ENCODE measurements at places on chromosomes 2 and 18.

- no peak for DNase-seq
Observed at GRCh38 chr2:13651684-13652131, 935.0 kb downstream of the TRIB2 start.

- no peak for DNase-seq
Observed at GRCh38 chr2:26687328-26687727, 5.2 kb upstream of the KCNK3 start.

- no peak for DNase-seq
Observed at GRCh38 chr2:236555481-236555880, 14.1 kb upstream of the ACKR3 start.

- no peak for DNase-seq
Observed at GRCh38 chr2:99651930-99652670, 162.3 kb upstream of the REV1 start.

DNA sequence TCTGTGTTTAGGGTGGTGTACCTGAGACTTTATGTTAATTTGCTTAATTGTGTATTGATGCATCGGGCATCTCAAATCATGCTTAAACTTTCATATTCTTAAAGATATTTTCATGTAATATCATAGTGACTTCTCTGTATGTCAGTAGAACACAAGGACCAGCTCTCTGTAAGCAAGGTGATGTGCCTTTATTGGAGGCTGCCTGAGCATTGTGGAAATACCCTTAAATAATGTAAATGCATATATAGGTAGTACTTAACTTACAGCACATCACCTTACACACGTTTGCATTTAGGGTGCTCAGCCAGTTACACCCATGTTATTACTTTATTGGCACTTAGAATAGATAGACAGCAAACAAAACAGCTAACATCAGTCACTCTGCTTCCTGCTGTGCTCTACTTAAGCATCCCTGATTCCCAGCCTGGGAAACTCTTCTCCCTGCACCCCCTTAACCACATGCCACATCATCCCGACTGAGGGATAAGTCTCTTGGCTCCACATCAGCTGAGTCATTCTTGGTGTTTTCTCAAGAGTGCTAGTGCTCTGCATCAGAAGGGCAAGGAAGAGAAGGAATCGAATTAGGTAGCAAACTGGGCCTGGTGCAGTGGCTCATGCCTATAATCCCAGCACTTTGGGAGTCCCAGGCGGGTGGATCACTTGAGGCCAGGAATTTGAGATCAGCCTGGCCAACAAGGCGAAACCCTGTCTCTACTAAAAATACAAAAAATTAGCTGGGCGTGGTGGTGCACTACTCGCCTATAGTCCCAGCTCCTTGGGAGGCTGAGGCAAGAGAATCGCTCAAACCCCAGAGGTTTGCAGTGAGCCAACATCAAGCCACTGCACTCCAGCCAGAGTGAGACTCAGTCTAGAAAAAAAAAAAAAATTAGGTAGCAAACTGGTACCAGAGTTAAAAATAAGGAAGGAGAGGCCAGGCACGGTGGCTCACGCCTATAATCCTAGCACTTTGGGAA, 108.7 kb downstream of the MAP3K20 start:
- DNase-seq, result peak; percentile 96

DNA sequence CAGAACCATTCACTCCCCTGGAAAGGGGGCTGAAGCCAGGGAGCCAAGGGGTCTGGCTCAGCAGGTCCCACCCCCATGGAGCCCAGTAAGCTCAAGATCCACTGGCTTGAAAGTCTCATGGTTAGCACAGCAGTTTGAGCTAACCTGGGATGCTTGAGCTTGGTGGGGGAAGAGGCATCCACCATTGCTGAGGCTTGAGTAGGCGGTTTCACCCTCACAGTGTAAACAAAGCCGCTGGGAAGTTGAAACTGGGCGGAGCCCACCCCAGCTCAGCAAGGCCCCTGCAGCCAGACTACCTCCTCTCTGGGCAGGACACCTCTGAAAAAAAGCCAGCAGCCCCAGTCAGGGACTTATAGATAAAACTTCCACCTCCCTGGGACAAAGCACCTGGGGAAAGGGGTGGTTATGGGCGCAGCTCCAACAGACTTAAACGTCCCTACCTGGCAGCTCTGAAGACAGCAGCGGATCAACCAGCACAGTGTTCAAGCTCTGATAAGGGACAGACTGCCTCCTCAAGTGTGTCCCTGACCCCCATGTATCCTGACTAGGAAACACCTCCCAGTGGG, 14.7 kb upstream of the TTC32 start:
- no peak for DNase-seq

DNA sequence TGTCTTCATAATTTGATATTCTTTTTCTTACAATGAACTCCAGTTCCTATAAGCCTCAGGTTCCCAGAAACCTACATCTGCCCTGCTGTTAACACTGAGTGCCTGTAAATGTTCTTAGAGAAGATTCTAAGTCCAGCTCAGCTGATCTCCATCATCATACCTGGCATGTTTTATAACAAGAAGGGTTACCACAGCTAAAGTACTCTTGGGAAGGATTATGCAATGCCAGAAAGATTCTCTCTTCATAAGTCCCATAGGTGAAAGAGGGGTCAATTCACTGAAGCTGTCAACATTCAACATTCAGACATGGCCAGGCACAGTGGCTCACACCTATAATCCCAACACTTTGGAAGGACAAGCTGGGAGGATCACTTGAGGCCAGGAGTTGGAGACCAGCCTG, 31.3 kb upstream of the PTPN4 start:
- DNase-seq, result no peak

- no peak for DNase-seq
Observed at GRCh38 chr2:32931519-32931918, 15.2 kb upstream of the LTBP1 start.

DNA sequence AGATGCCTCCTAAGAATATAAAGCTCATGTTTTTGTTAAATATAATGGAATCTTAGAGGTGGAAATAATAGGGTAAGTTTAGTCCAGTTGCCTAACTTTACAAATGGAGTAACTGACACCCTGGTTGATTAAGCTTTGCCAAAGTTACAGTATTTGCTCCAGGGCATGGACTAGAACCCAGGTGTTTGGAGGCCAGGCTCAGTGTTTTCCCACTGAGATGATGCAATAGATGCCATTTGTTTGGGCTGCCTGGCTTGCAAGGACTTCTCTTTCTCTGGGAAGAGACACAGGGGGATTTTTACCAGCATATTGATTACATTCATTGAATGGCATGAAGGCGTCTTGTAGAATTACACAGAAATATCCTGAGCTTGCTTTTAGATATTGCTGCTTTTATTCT, 397.8 kb downstream of the SLC4A3 start:
- no peak for DNase-seq

GRCh38 chr2:136433261-136433660, 315.3 kb upstream of the CXCR4 start:
- DNase-seq, result no peak

GRCh38 chr2:11017921-11018320, 106.2 kb downstream of the KCNF1 start:
- no peak for DNase-seq

DNA sequence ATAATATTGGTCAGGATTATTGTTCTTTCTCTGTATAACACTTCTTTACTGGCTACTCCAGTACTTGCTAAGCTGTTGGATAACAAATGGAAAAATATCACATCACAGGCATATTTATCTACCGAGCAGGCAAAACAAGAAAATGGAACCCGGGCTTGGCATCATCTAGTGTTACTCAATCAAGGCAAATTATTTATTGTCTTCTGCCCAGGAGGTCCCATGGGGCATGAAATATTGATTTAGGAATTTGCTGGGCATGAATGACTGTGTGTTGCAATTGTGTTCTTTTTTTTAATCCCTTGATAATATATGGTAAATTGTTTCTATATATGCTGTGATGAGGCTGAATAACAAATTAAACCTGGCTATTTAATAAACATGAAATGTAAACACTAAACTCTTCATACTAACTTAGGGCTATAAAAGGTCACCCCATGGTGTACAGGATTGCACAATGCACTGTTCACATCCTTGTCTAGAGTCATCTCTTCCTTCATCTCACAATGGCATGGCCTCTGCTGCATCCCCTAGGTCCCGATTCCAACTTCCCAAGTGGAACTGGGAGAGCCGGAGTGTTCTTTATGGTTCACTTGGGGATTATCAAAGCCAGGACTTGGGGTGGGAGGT, 2.2 kb upstream of the PARD3B start:
- DNase-seq, result no peak

GRCh38 chr2:67290451-67291290, 106.5 kb upstream of the ETAA1 start:
- DNase-seq, result no peak

GRCh38 chr2:142291969-142292368, 161.2 kb upstream of the LRP1B start:
- no peak for DNase-seq

DNA sequence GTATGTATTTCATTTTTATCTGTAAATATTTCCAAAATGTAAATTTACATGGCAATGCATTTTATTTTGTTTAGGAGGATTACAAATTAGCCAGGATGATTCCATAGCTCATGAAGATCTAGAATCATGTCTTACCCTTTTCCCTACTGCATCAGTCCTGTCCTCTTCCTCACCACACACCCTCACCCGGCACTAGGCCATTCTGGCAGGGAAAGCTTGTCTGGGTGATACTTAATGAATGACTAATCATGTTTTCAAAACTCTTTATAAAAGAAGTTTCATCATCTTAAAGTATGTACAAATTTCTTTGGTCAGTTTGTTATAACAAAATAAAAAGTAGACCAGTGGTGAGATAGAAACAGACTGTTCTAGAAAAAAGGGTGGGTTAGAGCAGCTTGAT, 283.3 kb upstream of the VWC2L start:
- DNase-seq, result no peak

DNA sequence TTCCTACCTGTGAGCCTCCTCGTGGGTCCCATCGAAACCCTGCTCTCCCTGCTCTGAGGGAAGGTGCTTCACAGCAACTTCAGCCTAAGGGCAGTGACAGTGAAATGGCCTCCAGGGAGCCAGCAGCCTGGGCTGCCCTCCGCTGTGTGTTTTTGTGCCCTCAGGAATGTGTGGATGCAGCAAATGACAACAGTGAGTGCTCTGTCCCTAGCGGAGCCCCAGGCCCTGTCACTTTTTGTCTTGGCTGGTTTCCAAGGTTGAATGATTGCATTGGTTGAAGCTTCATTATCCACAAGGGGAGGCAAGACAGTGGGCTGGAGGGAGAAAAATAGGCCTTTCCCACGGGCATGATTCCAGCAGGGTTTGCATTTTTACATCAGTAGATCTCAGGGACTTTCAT, 42.9 kb downstream of the STON1 start:
- DNase-seq, result no peak

- DNase-seq, result no peak
Observed at GRCh38 chr2:105541189-105542050, 142.6 kb upstream of the FHL2 start.

Measured in A549 (cell line).